ENCODE measurements at places on chromosomes 16 and 17. TPM values are rescaled to one million over a fixed set of nuclear protein-coding genes. Genes with fewer than 3 reads are reported as not detected.
A peak's percentile ranks its signal among the peaks of the same experiment; 100 is the strongest.

DNA sequence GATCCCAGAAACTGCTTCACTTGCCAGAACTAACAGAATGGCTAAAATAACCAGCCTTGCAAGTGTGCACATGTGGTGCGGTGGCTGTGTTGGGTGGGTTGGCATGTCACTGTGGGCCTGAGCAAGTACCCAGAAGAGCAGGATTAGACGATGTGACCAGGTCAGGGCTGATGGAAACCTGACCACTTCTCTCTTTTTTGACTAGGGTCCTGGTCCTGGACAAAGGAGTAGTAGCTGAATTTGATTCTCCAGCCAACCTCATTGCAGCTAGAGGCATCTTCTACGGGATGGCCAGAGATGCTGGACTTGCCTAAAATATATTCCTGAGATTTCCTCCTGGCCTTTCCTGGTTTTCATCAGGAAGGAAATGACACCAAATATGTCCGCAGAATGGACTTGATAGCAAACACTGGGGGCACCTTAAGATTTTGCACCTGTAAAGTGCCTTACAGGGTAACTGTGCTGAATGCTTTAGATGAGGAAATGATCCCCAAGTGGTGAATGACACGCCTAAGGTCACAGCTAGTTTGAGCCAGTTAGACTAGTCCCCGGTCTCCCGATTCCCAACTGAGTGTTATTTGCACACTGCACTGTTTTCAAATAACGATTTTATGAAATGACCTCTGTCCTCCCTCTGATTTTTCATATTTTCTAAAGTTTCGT lies 16.7 kb downstream of the ANKRD40 start:
- no peak for DNase-seq

DNA sequence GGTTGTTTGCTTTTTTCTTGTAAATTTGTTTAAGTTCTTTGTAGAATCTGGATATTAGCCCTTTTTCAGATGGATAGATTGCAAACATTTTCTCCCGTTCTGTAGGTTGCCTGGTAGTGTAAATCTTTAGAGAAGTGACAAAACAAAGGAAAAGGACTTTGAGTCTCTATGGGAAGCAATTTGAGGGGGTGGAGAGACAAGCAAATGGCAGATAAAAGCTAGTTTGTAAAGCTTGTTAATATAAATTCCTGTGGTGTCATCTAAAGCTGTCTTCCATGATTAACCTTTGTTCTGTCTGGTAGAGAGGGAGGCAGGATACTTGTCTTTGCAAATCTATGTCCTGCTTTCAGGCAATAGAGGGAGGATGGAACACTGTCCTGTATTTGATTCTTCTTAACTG lies 40.6 kb upstream of the CACNG4 start:
- DNase-seq: no peak

- peak; percentile 50 for DNase-seq
Measured at GRCh38 chr16:2082983-2083364, 35.2 kb downstream of the TSC2 start.

- no peak for DNase-seq
Measured at GRCh38 chr16:80285104-80285503, 255.7 kb upstream of the DYNLRB2 start.

DNA sequence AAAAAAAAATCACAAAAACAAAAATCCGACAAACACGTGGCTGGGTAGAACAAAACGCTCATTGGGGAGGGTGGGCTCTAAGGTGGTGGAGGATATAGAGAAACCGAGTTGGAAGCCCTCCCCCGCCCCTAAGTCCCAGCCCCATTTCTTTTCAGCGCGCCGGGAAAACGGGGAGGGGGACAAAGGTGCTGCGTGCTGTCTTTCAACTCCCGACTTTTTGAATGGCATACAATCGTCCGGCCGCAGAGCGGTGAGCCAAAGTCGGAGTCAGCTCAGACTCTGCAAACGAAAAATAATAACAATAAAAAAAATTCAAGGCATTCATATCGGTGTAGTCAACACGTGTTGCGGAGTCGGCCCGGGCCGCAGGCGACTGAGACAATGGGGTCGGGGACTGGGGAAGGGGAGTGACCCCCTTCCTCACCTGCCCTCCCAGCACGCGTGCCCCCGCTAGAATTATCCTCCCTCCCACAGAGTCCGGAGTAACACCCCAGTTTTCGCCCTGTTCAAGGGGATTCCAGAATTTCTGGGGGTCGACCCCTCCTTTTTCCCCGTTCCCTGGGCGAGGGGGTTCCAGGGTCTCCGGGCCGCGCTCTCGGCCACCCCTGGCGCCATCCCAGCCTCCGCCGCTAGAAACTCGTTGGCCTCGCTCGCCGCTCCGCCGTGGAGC lies 1.7 kb upstream of the IGF2BP1 start:
- no peak for DNase-seq

- DNase-seq: no peak
Measured at GRCh38 chr17:73261617-73261951, at the start of gene CPSF4L. CPSF4L (minus strand) TSS chr17:73261880; CDS start chr17:73261818, 62 bp downstream.

GRCh38 chr16:2515180-2515851 lies 1.6 kb downstream of the ATP6V0C start:
- no peak for DNase-seq

DNA sequence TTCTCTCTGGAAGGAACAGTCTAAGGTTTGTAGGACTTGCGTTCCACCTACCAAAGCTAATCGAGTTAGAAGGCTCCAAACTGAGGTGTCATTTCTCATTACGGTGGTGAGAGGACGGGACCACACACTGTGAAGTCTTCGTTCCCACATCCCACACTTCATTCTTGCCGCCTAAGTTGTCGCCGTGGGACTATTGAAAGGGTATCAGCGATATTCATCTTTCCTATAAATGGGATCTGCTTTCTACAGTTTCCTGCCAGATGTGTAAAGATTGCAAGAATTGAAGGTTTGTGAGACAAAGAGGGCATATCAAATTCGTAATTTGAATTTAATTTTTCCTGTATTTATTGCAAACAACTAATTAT lies 608 bp upstream of the TRIM37 start:
- DNase-seq: no peak

The RAMP2 gene
- 87.3 TPM for polyA plus RNA-seq

The NPIPB8 gene
- not detected for polyA plus RNA-seq

The GNPTG gene
- 51.7 TPM for polyA plus RNA-seq

The KIAA0513 gene
- 4.6 TPM for polyA plus RNA-seq

Data from right renal cortex interstitium (tissue), 3 donors.